Mucosa of gallbladder (tissue), 1 donor: ENCODE measurements at places on chromosomes 3 and 15. TPM values are rescaled to one million over a fixed set of nuclear protein-coding genes. Genes with fewer than 3 reads are reported as not detected.

The CCDC191 gene
- 7.2 TPM for total RNA-seq

- no peak for DNase-seq
These were observed 418.8 kb downstream of the EPHB1 start for GRCh38 chr3:135213822-135214221.

- no peak for DNase-seq
These were observed 65.7 kb downstream of the TMCC1 start for GRCh38 chr3:129827765-129828164.

DNA sequence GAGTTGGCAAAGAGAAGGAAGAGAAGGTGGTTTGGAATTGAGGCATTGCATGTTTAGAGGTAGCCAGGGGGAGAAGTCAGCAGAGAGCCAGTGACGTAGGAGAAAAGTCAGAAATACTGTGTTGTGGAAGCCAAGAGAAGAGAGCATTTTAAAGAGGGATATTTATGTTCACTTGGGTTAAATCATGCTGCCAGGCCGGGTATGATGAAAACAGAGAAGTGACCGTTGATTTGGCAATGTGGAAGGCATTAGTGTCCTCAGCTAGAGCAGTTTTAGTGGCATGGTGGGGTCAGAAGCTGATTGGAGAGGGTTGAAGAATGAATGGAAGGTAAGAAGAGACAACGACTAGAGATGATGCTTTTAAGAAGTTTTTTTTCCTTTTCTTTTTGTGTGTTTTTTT, 24.5 kb downstream of the RASA2 start:
- DNase-seq: no peak

DNA sequence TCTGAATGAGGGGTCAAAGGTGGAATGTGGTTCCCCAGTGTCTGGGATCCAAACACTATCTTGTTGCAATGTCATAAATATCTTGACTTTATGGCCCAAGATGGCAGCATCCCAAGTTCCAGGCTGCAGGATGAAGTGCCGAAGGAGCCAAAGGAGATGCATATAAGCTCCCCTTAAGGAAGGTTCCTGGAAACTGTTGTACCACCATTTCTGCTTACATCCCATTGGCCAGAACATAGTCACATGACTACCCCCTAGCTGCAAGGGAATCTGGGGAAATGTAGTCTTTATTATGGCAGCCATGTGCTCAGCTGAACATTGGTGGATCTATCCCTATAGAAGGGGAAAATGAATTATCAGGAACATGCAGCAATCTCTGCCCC, 54.3 kb downstream of the BDH1 start:
- no peak for DNase-seq

GRCh38 chr15:55960946-55961345, 32.5 kb downstream of the NEDD4 start:
- DNase-seq: no peak

DNA sequence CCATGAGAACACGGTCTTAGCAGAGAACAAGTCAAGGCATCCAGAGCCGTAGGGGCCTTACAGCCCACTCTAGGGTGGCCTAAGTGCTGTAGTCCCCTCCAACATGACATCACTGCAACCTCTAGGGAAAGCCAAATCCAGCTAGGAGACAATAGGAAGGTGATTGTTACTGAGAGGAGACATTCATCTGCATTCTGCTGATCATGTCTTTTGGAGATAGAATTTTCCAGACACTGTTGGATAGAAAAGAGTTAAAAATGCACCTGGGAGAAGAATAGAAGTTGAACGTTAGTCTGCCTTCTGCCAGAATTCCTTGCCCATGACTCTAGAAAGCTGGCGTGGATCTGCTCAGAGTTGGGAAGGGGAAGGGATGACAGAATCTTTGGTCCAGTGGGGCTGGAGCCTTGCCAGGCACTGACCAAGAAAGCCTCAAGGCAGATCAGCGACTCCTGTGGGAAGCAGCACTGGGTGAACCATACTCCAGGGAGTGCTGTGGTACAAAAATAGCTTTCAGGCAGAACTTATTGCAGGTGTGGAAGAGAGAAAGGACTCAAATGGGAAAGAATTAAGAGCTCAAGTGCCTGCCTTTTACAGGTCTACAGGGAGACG, 44.8 kb upstream of the RAF1 start:
- DNase-seq: no peak

DNA sequence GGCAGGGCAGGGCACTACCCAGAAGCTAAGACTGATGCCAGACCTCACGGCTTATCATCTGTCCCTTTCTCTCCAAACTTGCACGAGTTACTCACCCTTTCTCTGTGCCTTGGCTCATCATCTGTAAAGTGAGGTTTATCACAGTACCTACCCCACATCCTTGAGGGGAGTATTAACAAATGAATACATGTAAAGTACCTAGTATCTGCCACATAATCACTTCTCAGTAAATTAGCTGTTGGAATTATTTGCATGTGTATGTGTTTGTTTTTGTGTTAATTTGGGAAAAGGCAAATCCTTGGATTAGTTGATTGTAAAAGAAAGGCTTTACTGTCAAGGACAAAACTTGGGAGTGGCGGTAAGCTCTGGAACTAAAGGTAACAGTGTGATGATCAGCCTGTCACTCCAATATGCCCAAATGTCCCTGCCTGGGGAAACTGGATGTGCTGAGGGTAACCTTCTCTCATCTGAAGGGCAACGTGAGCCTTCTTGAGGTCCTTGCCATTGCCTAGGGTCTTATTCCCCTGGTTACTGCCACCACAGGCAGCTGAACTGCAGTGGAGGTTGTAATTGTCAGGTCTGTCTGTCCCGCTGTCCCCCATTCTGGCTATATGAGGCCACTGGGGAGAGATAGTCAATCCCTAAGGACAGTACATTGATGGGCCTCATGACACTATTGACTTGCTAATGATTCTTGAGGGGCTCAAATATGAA, 269.4 kb downstream of the CLSTN2 start:
- no peak for DNase-seq

- no peak for DNase-seq
These were observed 57.3 kb upstream of the SPRED1 start for GRCh38 chr15:38195191-38195901.

DNA sequence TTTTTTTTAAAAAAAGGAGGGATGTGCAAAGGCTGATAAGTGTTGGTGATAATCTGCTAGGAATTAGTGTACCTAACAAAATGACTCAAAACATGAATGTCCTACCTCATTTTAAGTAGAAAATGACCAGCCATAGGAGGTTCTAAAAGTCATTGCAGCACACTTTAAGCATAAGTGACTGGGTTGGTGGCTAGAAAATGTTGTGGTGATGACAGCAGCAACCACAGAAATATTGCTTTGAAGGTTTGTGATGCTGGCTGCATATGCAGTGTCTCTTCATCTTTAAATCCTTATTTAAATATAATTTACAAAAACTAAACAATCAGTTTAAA, 55.2 kb downstream of the CMSS1 start:
- DNase-seq: no peak
